ENCODE measurements at places on chromosomes 2 and 18.

- peak; percentile 79 for DNase-seq
Measured at GRCh38 chr2:138267161-138267901, 234.2 kb upstream of the SPOPL start.

- DNase-seq = no peak
Measured at GRCh38 chr2:206802654-206803514, 37.5 kb downstream of the FASTKD2 start.

GRCh38 chr2:55779459-55780421 lies 86.1 kb upstream of the PNPT1 start:
- peak; percentile 57 for DNase-seq

GRCh38 chr2:111703759-111704158 lies 180.2 kb downstream of the ANAPC1 start:
- DNase-seq = no peak

- no peak for DNase-seq
Measured at GRCh38 chr2:4588606-4589005, 885.2 kb downstream of the DCDC2C start.

- no peak for DNase-seq
Measured at GRCh38 chr18:65924904-65925303, 174.1 kb downstream of the CDH7 start.

DNA sequence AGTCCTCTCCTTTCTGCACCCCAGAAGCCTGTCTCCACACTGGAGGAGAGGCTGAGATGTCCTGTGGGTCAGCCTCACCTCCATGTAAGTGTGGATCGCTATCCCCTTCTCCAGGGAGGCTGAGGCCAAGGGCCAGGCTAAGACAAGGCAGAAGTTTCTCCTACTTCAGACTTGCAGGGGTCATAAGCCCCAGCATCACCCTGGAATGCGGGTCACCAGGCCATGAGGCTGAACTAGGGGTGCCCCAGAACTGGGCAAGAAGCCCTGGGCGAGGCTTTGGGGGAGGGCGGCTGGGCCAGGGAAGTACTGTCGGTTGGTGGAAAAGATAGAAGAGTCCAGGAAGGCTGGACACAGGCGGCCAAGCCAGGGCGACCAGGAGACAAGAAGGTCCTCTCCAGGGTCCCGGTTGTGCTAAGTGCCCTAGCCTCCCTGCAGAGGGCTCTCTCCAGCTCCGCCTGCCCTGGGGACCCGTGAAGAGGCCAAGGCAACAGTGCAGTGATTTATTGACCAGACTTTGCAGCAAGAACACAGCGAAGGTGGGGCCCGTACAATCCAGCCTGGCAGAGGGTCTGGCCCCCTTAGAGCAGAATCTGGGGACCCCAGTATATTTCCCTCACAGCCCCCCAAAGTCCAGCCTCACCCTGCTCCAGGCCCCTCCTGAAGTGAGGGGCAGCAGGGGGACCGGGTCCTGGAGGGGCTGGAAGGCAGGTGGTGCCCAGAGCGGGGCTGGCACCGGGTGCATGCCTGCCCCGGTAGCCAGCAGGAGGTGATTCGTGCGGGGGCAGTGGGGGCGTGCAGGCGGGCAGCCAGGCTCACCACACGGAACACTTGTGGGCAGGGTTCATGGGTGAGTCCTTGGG lies 8.1 kb downstream of the ECEL1 start:
- DNase-seq = no peak

GRCh38 chr2:10407841-10408648 lies 40.1 kb downstream of the ODC1 start:
- peak; percentile 90 for DNase-seq

DNA sequence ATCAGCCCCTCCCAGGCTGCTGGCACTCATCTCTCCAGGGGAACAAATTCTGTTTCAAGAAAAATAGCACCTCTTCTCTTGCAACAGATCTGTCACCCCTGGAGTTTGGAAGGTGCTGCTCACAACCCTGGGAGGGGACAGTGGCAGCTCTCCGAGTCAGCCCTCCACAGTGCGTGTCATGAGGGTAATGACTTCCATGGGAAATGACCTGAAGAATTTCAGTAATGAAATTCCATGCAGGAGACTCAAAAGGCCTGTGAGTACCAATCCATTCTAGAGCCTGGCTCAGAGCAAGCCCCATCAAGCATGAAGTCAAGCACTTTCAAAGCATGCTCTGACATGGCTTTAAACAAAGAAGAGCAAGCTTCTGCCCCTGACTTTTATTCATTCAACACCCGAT lies 276.3 kb upstream of the PARD3B start:
- DNase-seq = no peak

DNA sequence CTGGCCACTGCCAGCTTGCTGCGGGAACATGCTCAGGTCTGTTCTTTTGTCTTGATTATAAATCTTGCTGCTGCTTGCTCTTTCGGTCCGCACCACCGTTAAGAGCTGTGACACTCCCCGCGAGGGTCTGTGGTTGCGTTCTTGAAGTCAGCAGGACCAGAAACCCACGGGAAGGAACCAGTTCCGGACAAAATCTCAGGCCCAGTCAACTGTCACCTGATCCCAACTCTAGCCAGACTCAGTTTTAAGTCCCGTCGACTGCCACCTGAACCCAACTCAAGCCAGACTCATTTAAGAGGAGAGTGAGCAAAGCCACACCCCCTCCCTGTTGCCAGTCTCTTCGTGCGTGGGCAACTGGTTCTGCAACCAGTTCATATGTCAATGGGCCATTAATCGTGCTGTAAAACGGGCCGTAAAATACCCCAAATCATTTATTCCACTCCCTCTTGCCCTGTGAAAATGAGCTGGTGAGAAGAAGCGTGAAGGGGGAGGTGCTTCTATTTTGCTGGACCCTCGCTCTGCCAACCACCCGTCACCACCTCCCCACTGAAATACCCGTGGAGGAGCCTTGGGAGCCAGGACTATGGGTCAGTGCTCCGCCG lies 224.3 kb downstream of the NDUFA10 start:
- no peak for DNase-seq

- DNase-seq = no peak
Measured at GRCh38 chr2:180947208-180947689, 33.2 kb upstream of the UBE2E3 start.

DNA sequence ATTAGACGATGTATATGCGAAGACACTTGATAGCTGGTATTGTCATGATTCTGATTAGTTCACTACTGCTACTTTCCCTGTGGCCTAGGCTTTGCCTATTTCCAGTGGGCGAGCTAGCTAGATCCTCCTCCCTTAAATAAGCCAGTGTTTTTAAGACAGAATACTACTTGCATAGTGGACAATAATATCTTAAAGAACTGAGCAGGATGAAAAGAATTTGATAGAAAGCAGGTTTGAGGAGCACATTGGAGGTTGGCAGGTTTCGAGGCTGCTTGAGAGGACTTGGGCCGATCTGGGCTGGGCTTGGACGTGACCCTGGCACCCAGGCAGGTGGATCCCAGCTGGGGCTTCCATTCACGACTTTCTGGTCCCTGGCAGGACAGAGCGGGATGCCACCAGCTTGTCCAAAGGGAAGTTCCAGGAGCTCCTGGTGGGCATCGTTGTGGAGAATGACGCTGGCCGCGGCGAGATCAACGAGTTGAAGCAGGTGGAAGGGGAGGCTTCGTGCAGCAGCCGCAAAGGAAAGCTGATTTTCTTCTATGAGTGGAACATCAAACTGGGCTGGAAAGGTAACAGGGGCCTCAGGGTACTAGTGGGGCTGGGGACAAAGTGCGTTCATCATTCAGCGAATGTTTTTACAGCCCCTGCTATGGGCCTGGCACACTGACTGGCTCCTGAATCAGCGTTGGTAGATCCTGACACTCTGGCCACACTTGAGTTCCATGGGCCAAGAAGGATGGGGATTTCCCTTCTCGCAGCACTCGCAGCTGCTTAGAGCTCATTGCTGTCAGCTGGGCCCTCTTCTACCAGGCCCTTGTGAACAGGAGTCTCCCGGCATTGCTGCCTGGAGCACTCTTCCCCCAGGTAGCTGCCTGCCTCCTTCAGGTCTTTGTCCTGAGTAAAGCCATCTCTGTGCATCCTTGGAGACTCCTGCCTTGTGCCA lies 16.9 kb downstream of the C2orf74 start:
- DNase-seq = peak; percentile 64

GRCh38 chr18:58388736-58389135 lies 240.2 kb downstream of the ALPK2 start:
- DNase-seq = no peak

- DNase-seq = no peak
Measured at GRCh38 chr18:35441857-35442595, 55.7 kb downstream of the INO80C start.

- no peak for DNase-seq
Measured at GRCh38 chr18:34697891-34698290, 12.2 kb upstream of the DTNA start.

DNA sequence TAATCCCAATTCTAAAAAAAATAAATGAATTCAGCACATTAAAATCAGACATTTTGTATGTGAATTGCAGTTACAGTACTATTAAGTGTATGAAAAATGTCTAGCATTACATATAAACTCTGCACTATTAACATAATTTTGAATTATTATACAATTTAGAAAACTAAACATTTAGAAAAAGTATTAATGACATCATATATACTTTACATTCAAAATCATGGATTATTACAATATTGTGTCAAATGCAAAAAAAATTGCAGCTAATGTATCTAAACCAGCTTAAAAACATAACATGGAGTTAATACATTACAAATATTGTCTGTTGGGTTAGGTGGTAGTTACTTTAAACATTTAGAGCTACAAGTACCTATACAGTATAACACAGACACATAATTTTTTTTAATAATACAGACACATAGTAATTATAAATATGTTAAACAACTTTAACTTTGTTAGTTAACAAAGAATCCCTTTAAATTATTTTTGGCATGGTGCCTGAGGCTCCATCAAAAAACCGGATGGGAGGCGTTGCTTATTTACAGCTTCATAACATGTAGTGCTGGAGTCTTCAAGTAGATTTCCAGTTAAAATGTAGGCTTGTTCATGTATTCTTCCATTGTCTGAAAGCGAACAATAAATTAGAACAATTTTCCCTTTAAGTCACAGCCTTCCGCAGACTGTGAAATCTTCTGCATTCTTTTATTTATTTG lies 79.1 kb downstream of the AP1S3 start:
- no peak for DNase-seq

GRCh38 chr2:225355788-225356187 lies 43.7 kb upstream of the NYAP2 start:
- no peak for DNase-seq

DNA sequence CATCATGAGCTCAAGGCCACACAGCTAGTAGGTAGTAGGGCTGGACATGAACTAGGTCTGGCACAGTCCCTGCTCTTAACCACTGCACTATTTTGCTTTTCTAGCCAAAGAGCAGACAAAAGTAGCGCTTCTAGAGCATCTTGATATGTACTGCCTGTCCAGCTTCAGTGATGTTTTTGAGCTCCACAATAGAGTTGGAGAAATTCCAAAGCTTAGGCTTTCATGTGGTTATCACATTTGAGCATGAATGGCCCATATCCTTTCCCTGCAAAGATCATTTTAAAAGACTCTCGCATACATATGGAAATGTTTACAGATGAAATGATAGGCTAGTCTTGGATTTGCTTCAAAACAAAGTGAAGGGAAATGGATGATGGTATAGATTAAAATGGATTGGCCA lies 128.7 kb downstream of the MAP3K20 start:
- DNase-seq = peak; percentile 50

DNA sequence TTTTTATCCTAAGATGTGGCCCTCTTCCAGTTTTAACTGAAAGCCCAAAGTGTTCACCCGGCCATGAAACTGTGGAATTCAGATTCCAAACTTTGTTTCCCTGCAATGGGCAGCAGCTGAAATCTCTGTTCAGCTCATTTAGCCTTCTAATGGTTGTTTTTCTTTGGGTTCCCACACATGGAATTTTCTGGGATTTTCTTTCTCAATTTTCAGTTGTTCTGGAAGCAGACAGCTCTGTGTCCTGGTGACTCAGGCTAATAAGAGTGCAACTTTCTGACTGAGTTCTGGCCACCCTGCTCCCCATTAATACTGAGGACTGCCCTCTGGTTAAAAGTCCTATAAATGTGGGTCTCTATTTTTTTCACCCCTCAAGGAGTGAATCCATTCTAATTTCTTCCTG lies 78.5 kb downstream of the PMS1 start:
- peak; percentile 8 for DNase-seq

- no peak for DNase-seq
Measured at GRCh38 chr18:34977838-34978532, 63.2 kb upstream of the MAPRE2 start.

- DNase-seq = peak; percentile 57
Measured at GRCh38 chr2:170148161-170148560, 29.8 kb upstream of the MYO3B start.

- peak; percentile 97 for DNase-seq
Measured at GRCh38 chr2:12619975-12620374, 96.8 kb upstream of the TRIB2 start.

GRCh38 chr2:58710795-58711279 lies 469.7 kb upstream of the FANCL start:
- DNase-seq = peak; percentile 15

DNA sequence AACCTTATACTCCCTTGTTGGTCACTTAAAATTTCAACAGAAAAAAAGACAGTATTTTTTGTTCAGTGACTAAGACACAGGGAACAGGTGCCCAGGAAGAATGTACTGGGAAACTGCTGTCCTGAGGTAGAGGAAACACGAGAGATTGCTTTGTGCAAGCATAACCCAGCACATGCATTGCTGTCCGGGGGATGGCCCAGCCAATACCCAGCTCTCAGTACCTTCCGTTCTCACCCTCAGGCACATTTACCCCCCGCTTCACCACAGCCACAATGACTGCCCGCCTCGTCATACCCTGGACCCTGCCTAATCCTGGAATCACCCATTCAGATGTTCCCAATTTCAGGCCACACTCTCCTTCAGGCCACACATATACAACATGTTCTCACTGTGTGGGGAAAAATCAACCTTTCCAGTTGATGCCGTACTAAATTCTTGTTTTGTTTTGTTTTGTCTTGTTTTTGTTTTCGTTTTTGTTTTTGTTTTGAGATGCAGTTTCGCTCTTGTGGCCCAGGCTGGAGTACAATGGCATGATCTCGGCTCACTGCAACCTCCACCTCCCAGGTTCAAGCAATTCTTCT lies 140.7 kb downstream of the ESCO1 start:
- DNase-seq = no peak

DNA sequence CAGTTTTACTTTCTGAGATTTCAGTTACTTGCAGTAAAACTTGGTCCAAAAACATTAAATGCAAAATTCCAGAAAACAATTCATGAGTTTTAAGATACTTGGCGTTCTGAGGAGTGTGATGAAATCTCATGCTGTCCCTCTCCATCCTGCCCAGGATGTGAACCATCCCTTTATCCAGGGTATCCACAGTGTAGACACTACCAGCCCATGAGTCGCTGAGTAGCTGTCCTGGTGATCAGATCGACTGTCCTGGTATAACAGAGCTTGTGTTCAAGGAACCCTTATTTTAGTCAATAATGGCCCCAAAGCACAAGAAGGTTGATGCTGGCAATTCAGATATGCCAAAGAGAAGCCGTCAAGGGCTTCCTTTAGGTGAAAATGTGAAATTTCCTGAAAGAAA lies 3.2 kb downstream of the SP100 start:
- no peak for DNase-seq

DNA sequence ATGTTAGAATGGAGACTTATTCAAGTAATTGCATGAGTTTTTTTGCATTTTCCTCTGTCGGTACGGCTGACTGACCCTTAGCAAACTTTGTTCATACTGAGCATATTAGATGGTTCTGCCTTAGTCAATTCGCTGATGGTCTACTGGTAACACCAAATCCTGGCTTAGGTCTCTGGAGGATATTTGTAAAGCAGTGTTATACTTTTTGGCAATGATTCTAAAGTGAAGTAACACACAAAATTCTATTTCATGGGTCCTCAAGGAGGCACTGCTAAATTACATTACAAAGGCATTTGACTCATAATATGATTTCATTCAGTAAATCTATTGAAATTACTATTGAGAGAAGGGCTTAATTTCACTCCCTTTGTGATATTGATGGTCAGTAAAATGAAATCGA lies 246.8 kb upstream of the RASGRP3 start:
- DNase-seq = peak; percentile 78

- no peak for DNase-seq
Measured at GRCh38 chr2:126877861-126878565, 20.7 kb upstream of the TEX51 start.
